Melanocyte of skin (primary cell): ENCODE measurements at places on chromosomes 6 and 20. TPM values are rescaled to one million over a fixed set of nuclear protein-coding genes. Genes with fewer than 3 reads are reported as not detected.

The LRRC73 gene
- total RNA-seq = 0.34 and 0.73 TPM in 2 replicates

The SAMD5 gene
- total RNA-seq = 3.3 and 6.5 TPM in 2 replicates

The SLC22A2 gene
- total RNA-seq = not detected in 2 replicates

The CASS4 gene
- under 0.01 and 0.15 TPM in 2 replicates for total RNA-seq

The SLC35D3 gene
- total RNA-seq = not detected in 2 replicates

The MCM8 gene
- 21.0 and 21.6 TPM in 2 replicates for total RNA-seq

The PPP1R16B gene
- total RNA-seq = 0.93 and 6.3 TPM in 2 replicates

The CAP2 gene
- 2.9 and 6.2 TPM in 2 replicates for total RNA-seq

The HLA-DRB1 gene
- total RNA-seq = 14.0 and 17.0 TPM in 2 replicates

The CCM2L gene
- not detected in 2 replicates for total RNA-seq

The RIMS4 gene
- total RNA-seq = not detected in 2 replicates

The IL17A gene
- not detected in 2 replicates for total RNA-seq

The PRRT1 gene
- 0.34 TPM in 1 of 2 replicates, not detected in the other for total RNA-seq

The TMEM151B gene
- not detected in 2 replicates for total RNA-seq

The HLA-DMB gene
- total RNA-seq = 4.5 and 18.5 TPM in 2 replicates
